ENCODE measurements at places on chromosomes 12 and 14.

DNA sequence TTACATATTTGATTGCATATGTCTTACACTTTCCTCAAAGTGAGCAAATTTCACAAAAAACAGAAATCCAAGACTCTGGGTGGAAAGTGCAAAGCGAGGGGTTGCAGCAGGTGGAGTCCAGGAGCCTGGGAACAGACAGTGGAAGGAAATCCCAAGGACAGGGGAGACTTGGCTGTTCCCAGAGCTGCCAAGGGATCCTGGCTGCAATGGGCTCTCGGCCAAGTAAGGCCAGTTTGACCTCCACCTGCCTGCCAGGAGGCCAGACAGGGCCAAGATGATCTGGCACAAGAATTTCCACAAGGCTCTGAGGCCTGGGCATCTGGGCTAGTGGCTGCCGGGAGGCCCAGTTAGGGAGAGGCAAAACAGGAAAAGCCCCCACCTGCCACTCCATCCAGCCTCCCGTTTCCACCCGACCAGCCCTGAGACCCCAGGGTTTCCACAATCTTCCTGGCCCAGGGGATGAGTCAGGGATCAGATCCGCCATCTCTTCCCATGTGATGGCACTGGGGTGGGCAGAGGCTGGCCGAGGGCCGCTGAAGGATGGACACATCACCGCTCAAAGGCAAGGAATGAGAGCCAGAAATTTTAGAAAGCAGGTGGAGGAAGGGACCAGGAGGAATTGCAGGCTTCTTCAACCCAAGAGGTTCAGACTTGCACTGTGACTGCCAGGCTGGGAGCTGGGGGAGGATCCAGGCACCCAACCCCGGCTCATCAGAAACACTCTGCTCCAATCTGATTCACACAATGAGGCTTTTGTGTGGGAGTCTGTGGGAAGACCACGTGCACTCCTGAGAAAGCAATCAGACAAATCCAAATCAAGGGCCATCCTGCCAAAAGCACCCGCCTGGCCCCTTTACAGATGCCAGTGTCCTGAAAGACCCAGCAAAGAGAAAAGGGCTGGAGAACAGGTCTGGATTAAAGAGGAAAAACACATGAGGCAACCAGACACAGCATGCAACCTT lies 16.3 kb downstream of the SCARB1 start:
- DNase-seq: no peak

GRCh38 chr14:97328743-97329142 lies 531.6 kb downstream of the VRK1 start:
- DNase-seq: no peak

DNA sequence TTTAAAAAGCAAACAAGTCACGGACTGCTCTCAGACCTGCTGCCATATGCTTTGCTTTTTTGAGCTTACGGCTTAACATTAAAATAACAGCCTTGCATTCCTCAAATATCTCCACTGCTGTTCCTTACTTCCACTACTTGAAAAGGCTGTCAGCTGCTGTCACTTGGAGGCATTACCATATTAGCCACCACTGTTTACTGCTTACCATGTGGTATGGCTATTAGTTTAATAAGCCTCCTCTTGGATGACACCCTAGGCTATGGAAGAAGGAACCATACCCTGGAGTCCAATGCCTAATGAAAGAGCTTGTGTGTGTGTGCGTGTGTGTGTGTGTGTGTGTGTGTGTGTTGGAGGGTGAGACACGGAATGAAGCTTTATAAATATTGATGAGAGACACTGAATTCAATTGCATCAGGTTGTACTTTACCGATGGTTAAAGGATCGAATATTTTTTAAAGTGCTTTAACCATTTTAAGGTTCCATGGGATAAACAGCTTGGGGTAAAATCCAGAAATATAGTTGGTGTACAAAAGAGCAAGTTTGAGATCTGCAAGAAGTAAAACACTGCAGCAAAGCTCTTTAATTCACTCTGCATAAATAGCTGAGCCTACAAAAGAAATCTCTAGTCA lies 174.5 kb downstream of the TTC7B start:
- DNase-seq: no peak

DNA sequence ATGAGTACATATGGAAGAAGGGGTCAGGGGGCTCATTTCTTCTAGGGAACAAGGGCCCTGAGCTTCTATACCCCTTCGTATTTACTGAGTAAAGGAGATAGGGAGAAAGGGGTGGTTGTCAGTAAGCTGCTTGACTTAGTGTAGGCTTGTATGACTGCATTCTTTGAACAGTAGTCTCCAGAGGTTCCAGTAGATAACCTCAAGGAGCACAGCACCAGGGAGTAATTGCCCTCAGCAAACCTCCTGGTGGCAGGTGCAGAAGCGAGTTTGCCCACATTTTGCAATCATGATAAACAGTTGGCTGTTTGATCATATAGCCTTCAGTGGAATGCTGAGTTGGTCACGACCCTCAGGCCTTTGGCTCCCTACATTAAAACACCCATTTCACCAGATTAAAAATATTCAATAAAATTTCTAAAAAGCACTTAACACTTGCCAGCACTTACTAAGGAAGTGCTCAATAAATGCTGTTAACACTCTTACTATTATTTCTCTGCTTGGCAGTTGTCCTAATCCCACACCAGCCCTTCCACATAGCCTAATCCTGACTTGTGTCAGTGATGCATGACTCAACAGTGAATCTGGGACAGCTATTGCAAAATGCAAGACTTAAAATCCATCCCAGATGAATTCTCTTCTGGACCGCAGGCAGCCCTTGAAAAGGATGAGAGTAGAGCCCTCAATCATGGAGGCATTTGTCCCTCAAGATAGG lies 3.7 kb upstream of the DHRS4L2 start:
- DNase-seq: peak; percentile 91

DNA sequence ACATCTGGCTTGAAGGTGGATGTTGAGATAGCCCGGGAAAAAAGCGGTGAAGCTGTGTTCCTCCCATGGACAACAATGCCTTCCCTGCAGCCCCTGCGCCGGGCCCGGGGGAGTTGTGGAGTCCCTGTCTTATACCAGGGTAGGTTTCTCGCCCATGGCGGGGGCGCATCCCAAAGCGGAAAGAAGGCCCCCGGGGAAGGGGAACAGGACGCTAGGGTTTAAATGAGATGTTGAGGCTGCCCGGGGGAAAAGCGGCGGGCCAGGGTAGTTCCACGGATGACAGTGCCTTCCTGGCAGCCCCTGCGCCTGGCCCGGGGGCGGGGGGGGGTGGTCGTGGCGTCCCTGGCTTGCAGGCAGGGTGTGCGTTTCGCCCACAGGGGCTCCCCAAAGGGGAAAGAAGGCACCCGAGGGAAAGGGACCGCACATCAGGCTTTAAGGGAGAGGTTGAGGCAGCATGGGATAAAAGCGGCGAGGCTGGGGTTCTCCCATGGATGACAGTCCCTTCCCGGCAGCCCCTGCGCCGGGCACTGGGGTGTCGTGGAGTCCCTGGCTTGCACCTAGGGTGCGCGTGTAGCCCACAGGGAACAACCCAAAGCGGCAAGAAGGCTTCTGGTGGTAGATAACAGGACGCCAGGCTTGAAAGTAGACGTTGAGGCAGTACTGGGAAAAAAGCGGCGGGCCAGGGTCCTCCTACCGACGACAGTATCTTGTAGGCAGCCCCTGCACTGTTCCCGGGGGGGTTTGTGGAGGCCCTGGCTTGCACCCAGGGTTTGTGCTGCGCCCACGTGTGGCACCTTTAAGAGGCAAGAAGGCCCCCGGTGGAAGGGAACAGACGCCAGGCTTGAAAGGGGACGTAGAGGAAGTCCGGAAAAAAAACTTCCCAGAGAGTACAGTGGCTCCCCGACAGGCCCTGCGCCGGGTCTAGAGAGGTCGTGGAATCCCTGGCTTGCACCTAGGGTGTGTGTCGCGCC lies 160.8 kb upstream of the ALG10B start:
- DNase-seq: no peak

DNA sequence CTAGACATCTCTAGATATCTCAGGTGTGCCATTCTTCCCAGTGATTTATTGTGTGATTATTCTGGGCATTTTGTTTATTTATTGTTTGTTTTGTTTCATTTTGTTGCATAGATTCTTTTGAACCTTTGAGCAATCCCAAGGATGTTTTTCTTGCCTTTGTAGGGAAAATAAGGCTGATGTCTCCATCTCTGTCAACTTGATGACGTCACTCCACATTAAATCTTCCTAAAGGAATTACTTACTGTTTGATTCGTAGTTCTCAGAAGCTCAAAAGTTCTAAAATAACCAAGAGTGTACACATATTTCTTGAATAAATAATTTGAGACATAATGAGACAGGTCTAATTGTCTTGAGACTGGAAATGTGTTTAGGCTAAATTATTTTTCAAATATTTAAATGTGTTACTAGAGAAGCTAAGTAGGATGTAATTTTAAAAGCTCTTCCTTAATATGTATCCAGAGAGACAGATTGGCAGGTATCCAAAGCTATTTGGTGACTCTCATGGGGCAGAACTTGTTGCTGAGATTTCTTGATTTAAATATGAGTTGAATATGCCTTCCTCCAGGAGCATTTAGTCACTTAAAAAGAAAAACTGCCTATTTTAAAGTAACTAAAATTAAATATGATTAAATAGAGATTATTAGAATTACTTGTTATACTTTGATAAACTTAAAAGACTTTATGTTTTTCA lies 128.7 kb downstream of the CNTN1 start:
- DNase-seq: no peak

GRCh38 chr12:14701809-14702568 lies 5.6 kb upstream of the GUCY2C start:
- no peak for DNase-seq

- DNase-seq: no peak
These were observed 28.3 kb downstream of the VSX2 start for GRCh38 chr14:74267588-74267987.

DNA sequence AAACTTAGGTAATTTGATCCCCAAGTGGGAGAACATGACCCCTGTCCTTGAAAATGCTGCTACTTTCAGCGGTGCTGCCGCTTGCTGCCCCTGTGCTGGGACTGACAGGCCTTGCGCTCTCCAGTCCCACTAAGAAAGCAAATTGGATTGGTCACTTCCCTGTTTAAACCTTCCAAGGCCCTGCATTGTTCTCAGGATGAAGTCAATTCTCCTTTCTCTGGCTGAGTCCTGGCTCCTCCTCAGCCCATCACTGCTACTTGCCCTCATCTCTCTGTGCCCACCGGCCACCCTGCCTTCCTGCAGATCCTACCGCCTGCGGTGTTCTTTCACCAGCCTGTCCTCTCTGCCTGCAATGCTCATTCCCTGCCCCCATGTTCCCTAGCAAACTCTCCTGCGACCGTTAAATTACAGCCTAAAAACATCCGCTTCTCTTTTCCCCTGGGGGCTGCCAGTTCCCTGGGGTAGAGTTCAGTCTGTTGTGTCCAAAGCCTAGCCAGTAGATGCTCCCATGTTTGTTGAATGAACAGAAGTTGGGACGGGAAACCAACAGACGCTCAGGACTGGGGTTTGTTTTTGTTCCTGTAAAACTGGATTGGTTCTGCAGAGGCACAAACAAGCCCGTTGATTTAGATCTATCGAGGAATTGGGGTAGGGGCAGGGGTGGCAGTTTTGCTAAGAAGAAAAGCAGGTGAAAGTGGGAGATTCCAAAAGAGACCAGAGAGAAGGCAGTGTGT lies 127.3 kb upstream of the HIF1A start:
- DNase-seq: peak; percentile 58

GRCh38 chr12:93000026-93000425 lies 70.9 kb upstream of the EEA1 start:
- DNase-seq: no peak

- peak; percentile 95 for DNase-seq
These were observed 48.3 kb upstream of the KCNMB4 start for GRCh38 chr12:70317781-70318180.

GRCh38 chr14:86902176-86902950 lies 1090.6 kb downstream of the GALC start:
- no peak for DNase-seq

- DNase-seq: no peak
These were observed 100.9 kb upstream of the PKP2 start for GRCh38 chr12:32997471-32997870.

GRCh38 chr14:78983126-78983525 lies 813.0 kb downstream of the NRXN3 start:
- no peak for DNase-seq

- DNase-seq: no peak
These were observed 1098.7 kb downstream of the AACS start for GRCh38 chr12:126163984-126164383.

DNA sequence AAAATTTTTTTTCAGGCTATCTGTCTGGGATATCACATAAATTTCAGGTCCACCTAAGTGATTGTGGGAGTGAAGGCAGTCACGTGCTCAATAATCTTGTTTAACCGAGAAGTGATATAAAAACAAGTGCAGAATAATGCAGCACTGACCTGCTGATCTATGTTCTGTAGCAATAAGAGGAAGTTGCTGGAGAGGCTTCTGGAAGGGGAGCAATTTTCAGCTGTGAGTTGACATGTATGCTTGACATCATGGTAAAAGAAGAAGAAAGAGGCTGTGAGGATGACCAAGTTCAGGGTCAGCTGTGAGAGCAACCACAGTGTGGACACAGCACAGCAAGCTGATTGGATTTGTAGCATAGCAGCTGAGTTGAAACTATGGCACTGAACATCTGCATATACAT lies 172.0 kb upstream of the PELI2 start:
- peak; percentile 91 for DNase-seq

DNA sequence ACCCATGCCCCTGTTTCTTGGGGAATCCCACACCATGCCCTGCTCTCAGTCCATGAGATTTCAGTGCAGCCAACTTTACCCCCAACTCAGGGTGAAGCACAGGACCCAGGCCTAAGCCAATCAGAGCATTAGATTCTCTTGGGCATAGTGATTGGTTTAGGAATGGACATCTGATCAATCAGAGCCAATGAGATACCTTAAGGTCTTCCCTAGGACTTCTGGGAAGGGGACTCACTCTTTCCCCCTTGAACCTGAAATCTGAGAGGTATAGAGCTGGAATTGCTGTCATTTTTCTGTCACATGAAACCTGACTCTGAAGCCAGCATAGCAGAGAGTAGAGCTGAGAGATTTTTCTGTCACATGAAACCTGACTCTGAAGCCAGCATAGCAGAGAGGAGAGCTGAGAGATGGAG lies 127.1 kb downstream of the ZFP36L1 start:
- no peak for DNase-seq

GRCh38 chr14:52996493-52996892 lies 45.6 kb upstream of the FERMT2 start:
- no peak for DNase-seq

- no peak for DNase-seq
These were observed 8.3 kb upstream of the OR11H6 start for GRCh38 chr14:20215196-20215595.

- DNase-seq: no peak
These were observed 7.7 kb upstream of the TMEM132D start for GRCh38 chr12:129911428-129912049.

GRCh38 chr14:38442208-38442607 lies 186.3 kb upstream of the CLEC14A start:
- DNase-seq: no peak

GRCh38 chr12:115606040-115606439 lies 671.5 kb downstream of the MED13L start:
- DNase-seq: no peak

- DNase-seq: no peak
These were observed 23.8 kb upstream of the CATSPERB start for GRCh38 chr14:91755570-91756295.

DNA sequence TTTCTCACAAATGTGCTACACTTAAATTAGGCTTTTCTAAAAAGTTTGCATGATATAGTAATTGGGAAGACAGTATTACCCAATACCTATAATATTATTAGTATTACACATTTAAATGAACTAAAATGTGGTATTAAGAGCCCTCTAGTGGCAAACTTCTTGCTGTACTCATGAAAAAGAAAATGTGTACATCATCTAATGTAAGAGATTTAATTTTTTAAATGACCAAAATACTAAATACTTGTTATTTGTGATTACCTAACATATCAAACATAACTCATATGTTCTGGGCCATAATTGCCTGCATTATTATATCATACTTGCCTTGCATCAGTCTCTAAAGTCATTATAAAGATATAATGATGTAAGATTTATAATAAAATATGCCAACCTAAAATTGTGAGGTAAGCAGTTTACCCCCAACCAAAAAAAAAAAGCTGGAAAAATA lies 64.2 kb downstream of the DNAI7 start:
- peak; percentile 43 for DNase-seq
